Activated CD4-positive, alpha-beta T cell treated with anti-CD3 and anti-CD28 coated beads, Interleukin-2, amount 50 U/mL, for 1 hour (primary cell): ENCODE measurements at places on chromosomes 7 and 10.

- DNase-seq = no peak
Observed at GRCh38 chr10:71351628-71352319, 32.7 kb downstream of the SLC29A3 start.

DNA sequence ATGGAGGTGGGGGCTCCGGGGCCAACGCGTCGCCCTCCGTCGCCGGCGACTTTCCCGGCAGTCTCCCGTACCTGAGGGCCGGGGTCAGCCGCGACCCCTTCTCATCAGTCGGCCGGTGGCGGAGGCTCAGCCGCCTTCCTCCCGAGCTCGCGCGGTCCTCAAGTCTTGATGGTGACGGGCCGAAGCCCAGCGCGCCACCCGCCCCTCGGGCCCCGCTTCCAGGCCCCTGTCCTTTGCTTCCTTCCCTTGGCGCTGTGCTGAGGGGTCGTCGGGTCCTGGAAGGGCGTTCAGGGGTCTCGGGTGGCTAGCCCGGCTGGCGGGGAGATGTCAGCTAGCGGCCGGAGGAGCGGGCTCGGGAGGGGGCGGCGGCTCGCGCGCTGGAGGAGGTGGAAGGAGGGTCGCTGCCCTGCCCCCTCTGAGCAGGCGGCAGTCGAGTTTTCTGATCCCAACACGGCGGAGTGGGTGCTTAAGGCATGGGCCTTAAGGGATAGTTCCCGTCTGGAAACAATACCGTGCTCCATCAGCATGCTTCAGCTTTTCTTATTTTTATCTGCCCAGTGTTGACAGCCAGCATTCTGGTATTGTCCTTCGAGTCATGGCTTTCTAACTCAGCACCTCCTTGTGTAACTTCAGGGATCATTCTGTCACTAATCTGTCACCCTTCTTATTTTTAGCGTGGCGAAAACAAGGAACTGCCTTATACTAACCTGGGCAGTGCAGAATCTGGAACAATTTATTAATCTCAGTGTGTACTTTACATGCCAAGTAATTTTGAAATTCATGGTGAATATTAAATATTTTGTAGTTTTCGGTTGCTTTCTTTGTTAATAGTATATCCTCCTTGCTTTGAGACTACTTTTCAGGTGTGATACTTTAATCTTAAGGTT, 748 bp downstream of the PHTF2 start:
- peak; percentile 11 for DNase-seq

DNA sequence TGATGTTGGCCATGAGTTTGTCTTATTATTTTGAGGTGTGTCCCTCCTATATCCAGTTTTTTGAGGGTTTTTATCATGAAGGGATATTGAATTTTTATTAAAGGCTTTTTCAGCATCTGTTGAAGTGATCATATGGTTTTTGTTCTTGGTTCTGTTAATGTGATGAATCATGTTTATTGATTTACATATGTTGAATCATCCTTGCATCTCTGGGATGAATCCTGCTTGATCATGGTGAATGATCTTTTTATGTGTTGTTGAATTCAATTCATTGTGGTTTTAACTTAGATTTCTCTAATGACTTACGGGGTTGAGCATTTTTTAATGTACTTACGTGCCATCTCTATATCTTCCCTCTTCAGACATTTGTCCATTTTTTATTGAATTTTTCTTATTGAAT, 22.9 kb downstream of the DLD start:
- no peak for DNase-seq

- DNase-seq = no peak
Observed at GRCh38 chr10:5424751-5425150, 12.4 kb downstream of the NET1 start.

GRCh38 chr10:10813656-10814055, 204.0 kb upstream of the CELF2 start:
- DNase-seq = no peak

- DNase-seq = no peak
Observed at GRCh38 chr7:113131367-113131766, 13.0 kb upstream of the SMIM30 start.

GRCh38 chr10:114513381-114513792, 109.1 kb upstream of the AFAP1L2 start:
- DNase-seq = no peak

DNA sequence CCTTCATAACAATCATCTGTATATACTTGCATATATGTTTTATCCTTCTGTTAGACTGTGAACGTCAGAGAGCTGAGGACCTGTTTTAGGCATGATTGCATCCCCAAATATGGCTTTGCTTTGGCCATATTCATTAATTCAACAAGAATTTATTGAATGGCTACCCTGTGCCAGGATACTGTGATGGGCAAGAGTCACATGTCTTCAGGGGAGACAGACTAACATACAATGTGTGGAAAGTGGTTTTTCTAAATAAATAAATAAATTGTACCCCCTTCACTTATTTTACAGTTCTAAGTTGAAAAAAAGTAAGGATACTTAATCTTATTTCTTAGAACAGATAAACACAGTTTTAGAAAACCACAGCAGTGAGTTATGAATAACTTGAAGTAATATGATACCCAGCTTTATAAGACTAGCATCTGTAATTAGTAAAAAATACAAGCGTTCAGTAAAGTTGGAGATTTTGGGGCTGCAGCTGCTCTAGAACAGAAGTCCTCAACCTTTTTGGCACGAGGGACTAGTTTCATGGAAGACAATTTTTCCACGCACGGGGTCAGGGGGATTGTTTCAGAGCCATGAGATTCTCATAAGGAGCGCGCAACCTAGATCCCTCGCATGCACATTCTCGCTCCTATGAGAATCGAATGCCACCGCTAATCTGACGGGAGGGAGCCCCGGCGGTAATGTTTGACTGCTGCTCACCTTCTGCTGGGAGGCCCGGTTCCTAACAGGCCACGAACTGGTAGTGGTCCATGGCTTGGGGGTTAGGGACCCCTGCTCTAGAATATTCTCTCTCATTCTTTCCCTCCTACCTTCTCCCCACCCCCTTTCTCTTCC, 89.4 kb upstream of the MTPN start:
- DNase-seq = no peak

GRCh38 chr10:21637795-21638194, 103.8 kb downstream of the MLLT10 start:
- no peak for DNase-seq

DNA sequence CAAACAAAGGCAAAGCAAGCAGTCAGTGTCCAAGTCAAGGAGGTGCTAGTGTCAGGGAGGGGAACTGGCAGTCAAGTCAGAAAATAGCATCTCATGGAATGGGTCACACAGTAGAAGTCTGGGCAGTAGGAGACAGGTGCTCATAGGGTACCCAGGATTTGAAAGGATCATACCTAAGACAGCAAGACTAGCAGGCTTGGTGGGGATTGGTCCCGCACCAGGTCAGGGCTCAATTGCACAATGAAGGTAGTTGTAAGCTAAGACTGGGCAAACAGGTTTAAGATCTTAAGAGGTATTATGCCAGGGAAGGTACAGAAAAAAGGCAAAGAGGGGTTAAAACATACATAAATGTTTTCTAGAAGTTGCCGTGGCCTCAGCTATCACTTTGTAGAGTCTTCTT, 181.4 kb upstream of the ETV1 start:
- DNase-seq = no peak

GRCh38 chr7:130875265-130875741, 141.3 kb upstream of the KLF14 start:
- DNase-seq = peak; percentile 56

GRCh38 chr7:3495954-3496353, 194.9 kb downstream of the SDK1 start:
- DNase-seq = no peak

- DNase-seq = no peak
Observed at GRCh38 chr10:78359640-78360091, 326.0 kb downstream of the RPS24 start.

GRCh38 chr7:12422554-12423320, 19.1 kb upstream of the VWDE start:
- no peak for DNase-seq

GRCh38 chr7:48180981-48181380, 9.7 kb downstream of the ABCA13 start:
- DNase-seq = no peak

DNA sequence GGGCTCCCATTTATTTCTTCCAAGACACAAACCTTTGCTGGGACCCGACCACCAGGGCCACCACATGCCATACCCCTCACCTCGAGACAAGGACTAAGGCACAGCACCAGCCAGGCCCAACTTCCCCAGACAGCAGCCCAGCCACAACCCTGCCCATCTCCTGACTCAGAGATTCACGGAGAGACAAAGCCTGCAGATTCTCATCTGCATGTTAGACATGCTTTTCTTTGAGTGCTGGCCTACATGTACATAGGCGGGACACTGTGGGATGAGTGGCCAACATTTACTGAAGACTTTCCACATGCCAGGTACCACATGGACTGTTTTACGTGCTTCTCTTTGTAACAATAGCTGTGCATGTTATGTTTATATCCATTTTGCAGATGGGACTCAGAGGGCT, 221.3 kb upstream of the ZMIZ1 start:
- DNase-seq = no peak

DNA sequence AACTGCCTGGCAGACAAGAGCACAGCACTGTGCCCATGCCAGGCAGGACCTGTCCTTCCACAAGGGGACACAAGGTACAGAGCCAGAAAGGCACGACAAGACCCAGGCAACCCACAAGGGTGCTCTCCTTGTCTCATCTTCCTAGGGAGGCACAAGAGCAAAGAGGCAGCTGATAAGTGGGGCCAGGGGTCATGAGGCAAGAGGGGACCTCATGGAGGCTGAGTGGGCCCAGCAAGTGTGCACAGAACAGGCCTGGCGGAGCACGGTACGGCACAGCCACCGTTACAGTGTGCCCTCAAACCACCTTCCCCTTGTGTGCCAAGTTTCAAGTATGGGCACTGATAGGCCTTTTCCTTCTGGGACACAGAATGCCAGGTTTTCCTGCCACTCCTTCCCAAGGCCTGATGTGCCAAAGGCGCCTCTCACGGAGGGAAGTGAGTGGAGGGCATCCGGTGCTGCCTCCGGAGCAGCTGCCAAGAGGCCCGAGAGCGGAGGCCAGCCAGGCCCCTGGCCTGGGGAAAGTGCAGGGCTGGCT, 75.6 kb downstream of the FAM53B start:
- no peak for DNase-seq
